ENCODE measurements at places on chromosomes 4 and X.

DNA sequence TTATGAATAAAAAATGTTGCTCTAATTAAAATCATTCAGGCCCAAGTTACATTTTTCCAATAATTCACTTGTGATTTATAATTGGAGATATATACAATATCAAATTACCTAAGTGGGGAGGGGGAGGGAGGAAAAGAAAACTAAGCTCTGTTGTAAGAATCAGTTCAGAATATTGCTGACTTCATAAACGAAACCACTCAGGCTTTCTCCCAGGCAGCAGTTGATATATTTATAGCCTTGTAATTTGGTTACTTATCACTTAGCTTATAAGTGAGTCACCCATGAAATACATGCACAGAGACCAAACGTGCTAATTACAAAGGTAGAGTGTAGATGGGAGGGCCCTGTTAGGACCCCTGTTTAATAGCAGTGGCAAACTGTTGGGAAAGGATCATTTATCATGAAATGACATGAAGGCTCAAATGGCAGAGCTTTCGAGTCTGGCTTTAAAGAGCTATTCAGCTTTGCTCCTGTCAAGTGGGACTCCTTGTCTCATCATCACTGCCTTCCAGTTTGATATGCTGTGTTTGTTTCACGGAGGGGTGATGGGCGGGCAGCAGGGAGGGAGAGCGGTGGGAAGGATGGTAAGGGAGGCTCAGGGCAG lies 105.6 kb upstream of the PGRMC2 start:
- no peak for DNase-seq

DNA sequence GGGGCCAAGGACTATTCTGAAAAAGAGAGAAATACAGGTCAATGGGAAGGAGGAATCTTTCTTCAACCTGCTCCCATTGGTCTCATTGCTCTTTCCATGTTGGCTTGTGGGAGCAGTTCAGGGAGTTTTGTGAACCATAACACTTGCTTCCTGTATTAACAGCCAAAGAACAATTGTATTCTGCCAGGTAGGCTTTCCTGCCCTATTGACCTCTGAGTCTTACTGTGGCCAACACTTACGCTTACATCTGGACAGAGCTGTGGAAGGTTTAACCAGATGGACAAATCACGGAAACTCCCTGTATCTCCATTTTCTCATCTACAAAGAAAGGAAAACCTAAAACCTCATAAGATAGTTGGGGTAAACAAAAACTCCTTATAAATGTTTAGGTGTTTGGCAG lies 30.7 kb downstream of the MID1IP1 start:
- DNase-seq = no peak

DNA sequence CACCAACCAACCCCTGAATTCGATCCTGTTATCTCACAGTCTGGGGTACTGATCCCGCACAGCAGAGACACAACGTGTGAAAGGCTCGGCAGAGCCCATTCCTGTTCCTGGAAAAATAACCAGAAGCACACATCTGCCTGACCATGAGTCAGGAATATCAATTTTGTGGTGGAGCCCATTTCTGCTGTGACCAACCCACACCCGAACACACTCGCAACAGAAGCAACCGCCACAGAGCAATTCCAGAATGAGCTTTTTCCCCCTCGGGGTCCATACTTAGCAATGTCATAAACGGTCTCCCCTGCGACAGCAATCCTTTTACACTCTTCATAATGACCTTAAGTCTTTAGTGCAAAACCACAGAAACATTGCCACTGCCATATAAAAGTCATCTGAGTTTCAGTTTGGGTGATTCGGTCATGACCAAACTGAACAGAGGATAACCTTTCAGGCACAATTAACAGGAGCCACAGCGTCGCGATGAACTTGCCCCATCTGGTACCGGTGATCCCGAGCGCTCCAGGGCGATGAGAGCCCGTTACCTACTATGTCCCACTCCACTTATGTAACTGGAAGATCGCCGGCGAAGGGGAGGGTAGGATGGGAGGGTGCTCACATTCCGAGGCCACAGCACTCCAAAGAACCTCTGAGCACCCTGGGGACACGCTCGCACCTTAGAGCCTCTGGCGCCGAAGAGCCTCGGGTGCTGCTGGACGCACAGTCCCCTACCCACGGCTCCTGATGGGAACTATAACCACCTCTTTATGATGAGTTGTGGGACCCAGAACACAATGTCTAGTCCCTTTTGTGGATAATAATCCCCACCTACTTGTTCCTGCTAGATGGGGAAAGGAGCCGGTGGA lies 1.1 kb downstream of the MECP2 start:
- no peak for DNase-seq

DNA sequence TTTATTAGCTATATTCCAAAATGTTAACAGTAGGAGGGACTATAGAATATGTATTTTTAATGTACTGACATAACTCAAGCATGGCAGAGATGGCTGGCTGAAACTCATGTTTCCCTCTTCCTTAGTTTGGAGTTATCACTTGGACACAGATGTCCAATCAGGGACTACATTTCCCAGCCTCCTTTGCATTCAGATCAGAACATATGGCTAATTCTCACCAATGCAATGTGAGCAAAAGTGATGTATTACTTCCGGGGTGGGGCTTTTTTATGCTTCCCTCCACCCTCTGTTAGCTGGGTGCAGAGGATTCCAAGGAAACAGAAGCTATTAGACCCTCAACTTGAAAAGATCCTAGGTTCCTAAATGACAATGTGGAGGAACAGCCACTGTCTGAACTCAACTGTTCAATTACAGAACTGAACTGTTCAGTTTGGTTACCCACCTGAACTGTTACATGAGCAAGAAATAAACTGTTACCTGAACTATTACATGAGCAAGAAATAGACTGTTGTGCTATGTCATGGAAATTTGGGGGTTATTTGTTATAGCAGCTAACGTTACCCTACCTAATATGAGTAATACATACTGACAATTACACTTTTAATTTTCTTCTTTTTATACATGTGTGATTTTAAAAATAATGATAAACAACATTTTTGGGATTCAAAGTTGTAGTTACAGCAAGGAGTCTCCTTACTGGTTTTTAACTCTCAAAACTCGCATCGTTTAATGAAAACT lies 29.6 kb upstream of the ERVMER34-1 start:
- DNase-seq = no peak

DNA sequence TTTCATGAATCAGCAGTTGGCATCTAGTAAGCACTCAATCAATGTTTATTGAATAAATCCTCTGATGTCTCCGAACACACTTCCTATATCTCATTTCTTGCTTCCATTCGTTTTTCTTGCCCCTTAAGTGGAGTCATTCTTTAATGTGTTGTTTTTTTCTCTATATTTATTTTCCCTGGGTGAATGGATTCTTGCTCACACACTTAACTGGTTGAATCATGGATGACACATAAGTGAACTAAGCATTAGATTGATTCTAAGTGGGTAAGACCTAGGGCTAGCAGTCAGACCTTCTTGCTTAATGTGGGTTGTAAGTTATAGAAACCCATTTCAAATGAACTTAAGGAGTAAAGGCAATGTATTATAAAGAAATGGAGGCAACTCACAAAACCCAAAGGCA lies 111.1 kb downstream of the RTL3 start:
- no peak for DNase-seq

DNA sequence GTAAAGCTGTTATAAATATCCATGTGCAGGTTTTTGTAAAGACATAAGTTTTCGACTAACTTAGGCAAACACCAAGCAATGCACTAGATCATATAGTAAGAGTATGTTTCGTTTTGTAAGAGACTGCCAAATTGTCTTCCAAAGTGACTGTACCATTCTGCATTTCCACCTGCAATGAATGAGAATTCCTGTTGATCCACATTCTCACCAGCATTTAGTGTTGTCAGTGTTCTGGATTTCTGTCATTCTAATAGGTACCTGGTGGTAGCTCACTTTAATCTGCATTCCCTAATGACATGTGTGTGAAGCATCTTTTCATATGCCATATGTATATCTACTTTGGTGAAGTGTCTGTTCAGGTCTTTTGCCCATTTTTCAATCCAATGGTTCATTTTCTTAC lies 57.8 kb downstream of the SH3RF1 start:
- DNase-seq = no peak

GRCh38 chr4:5186271-5187064 lies 135.2 kb downstream of the STK32B start:
- DNase-seq = no peak

DNA sequence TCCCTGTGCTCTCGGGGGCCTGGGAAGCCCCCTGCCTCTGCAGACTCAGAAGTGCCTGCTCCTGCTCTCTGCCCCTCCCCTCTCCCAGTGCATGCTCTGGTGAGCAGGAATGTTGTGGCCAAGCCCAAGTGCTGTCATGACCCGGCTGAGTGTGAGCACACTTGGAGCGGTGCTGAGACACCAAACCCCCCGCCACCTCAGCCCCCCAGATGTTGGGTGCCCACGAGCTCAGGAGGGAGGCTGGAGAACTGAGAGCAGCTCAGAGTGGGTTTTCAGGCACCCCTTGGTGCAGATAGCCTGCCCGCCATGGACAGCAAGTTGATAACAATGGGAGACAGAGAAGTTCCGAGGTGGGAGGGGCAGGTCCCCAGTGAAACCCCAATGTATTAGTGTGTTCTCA lies 477.4 kb downstream of the ACTRT1 start:
- DNase-seq = no peak

DNA sequence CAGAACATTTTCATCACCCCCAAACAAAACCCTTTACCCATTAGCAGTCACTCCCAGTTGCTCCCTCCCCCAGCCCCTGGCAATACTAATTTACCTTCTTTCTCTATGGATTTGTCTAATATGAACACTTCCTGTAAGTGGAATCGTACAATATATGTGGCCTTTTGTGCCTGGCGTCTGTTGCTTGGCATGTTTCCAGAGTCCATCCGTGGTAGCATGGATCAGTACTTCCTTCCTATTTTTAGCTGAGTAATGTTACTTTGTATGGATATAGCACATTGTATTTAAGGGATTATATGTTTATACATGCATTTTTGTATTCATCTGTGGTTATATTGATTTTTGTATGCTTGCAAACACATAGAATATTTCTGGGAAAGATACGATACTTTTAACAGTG lies 48.2 kb downstream of the PPEF1 start:
- DNase-seq = no peak

DNA sequence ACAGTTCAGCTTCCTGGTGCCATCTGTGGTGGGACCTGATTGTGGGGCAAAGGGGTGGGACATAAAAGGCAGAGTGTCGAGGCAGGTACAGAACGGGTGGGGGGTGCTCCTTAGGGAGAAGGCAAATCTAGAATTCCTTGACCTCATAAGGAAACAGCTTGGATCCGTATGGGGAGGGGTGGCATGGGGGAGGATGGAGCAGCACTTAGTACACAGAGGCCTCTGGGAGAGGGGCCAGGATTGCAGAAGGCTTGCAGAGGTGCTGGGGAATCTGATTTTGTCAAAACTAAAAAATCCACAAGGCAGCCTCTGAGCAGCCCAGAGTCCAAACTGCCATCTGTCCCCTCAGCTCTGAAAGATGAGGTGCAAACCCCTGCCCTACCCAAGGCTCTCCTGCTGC lies 2.3 kb upstream of the EMD start:
- DNase-seq = no peak

- DNase-seq = no peak
Observed at GRCh38 chrX:105823092-105823455, 735 bp downstream of the NRK start.

GRCh38 chrX:20240201-20240600 lies 26.5 kb downstream of the RPS6KA3 start:
- DNase-seq = no peak

- no peak for DNase-seq
Observed at GRCh38 chr4:155973639-155974475, 20.2 kb upstream of the CTSO start.

All from stimulated activated CD8-positive, alpha-beta memory T cell treated with anti-CD3 and anti-CD28 coated beads, Interleukin-7, amount 100 ng/mL, for 1 hour (primary cell).